Inflammatory macrophage (primary cell): ENCODE measurements at places on chromosomes 12 and 14.

GRCh38 chr12:14327711-14328110 is 37.8 kb upstream of the ATF7IP start:
- DNase-seq = peak; percentile 83

DNA sequence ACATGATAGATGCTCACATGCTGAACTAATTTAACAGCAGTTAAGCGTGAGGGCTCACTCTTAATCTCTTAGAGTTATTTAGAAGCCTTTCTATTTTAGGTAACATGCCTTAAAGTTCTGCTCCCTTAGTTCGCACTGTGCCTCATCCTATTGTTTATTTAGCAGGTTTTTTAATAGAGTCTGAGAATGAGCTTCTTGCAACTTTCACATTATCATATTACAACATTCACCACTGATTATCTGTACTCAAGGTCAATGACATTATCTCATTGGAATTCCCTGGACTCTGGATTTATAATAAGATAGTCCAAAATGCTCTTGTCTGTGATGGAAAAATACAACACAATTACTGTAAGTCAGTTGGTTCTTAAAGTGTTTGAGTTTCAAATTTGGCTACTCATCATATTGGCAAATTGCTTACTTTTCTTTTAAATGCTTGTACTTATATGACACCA is 183.6 kb upstream of the SLC38A2 start:
- no peak for DNase-seq

- no peak for DNase-seq
Measured at GRCh38 chr14:100339766-100340422, 16.8 kb downstream of the SLC25A47 start.

DNA sequence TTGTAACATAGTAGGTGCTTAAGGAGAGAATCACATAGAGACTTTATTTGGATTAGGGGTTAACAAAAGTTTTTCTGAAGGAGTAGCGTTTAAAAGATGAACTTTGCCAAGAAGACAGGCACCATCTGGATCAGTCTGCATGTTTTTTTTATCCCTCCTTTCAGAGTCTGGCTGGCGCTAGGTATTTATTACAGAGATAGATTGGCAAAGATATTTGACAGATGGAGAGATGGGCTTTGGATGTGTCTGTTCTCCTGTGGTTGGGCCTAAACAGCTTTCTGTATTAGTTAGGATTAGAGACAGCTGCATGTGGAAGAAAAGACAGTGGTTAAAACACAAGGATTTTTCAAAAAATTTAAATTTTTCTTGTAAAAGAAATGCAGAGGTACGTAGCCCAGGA is 133.9 kb downstream of the C12orf75 start:
- DNase-seq = no peak

DNA sequence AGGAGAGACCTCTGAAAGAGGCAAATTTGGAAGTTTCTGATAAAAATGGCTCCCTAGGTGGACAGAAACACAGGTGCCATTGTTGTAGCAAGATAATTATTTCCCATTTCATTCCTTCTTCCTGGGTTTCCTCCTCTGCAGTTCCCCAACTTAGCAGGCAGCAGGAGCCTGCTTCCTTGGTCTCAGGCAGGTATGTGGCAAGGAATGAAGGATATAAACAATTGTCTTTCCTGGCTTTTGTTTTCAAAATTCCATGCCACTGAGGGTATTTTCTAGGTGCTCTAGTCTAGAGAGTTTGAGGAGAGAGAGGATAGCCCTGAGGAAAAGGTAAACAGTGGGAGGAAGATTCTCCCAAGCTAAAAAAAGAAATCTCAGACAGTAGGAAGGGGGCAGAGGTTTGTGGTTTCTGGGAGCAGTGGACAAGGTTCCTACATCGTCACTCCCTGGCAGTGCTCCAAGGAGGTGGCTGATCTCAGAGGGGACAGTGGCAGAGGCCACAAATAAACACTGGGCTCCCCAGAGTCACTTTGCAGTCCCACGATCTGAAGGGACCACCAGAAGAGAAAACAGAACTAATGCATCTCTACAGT is 82.6 kb upstream of the IGF1 start:
- DNase-seq = no peak

GRCh38 chr12:41045509-41045908 is 142.6 kb upstream of the PDZRN4 start:
- no peak for DNase-seq

- no peak for DNase-seq
Measured at GRCh38 chr14:102939820-102940561, 17.5 kb downstream of the AMN start.
